ENCODE measurements at places on chromosomes 4 and X.

- DNase-seq = no peak
Measured at GRCh38 chrX:74277846-74278245, 26.1 kb upstream of the ZCCHC13 start.

GRCh38 chr4:115489279-115489678 lies 375.9 kb upstream of the NDST4 start:
- DNase-seq = no peak

DNA sequence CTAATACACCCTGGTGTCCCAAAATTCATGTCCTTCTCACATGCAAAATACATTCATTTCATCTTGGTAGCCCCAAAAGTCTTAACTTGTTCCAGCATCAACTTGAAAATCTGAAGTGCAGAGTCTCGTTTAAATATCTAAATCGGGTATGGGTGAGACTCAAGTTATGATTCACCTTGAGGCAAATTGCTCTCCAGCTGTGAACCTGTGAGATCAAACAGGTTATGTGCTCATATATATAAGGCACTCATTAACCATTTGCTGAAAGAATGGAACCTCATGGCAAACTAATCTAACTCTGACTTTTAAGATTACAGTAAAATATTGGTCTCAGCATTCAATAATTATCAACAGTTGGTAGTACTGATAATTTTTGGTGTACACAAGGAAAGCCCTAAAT lies 55.5 kb downstream of the PDLIM5 start:
- DNase-seq = no peak

GRCh38 chr4:75904076-75904475 lies 1.8 kb upstream of the PPEF2 start:
- DNase-seq = no peak

GRCh38 chrX:22116605-22117546 lies 84.8 kb downstream of the PHEX start:
- no peak for DNase-seq

- DNase-seq = no peak
Measured at GRCh38 chrX:155113097-155113496, 41.8 kb downstream of the BRCC3 start.

GRCh38 chrX:41946235-41946634 lies 22.9 kb upstream of the CASK start:
- DNase-seq = no peak
